Stimulated activated CD4-positive, alpha-beta T cell treated with anti-CD3 and anti-CD28 coated beads, Interleukin-2, amount 100 ng/mL, for 24 hours (primary cell): ENCODE measurements at places on chromosomes 7 and 10.

GRCh38 chr10:111142092-111142768 lies 65.4 kb downstream of the ADRA2A start:
- no peak for DNase-seq

- DNase-seq, result no peak
Observed at GRCh38 chr10:67935223-67935622, 50.8 kb downstream of the SIRT1 start.

DNA sequence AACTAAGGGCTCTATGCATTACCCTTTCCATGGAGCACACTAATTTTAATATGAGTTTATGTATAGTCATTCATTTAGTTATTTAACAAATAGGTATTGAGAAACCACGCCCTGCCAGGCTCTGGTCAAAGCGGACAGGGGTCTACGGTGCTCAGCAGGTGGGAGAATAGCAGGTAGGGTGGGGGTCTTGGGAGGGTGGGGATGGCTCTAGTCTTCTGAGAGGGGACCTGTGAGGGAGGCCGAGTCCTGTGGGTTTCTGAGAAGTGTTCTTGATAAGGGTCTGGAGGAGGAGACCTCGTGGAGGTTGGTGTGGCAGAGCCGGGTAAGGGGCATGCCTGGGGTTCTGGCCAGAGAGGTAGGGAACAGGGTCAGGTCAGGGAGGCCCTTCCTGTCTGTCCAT lies 1.1 kb downstream of the WDFY4 start:
- DNase-seq, result no peak

GRCh38 chr7:92020636-92021035 lies 80.0 kb downstream of the AKAP9 start:
- DNase-seq, result no peak

GRCh38 chr7:155831807-155832524 lies 19.7 kb upstream of the SHH start:
- DNase-seq, result no peak

DNA sequence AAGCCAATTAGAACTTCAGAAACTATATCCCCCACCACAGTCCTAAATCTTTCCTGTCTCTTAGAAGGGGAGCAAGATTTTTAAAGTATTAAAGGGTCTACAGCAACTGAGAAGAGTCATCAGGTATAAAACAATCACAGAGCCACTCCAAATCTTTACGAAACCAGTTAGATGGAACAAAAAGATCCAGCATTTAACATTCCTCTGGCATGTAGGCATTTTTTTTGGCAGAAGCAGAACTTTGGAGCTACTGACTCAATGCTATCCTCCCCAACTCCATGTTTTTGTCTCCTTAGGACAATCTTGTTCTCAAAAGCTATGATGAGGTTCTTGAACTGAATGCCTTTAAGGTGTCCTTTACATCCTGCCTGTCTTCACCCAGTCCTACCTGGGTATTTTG lies 333.3 kb downstream of the PRPF18 start:
- no peak for DNase-seq

- no peak for DNase-seq
Observed at GRCh38 chr7:132298790-132299189, 277.5 kb downstream of the PLXNA4 start.

GRCh38 chr10:96618653-96619052 lies 31.8 kb upstream of the TM9SF3 start:
- DNase-seq, result no peak

- no peak for DNase-seq
Observed at GRCh38 chr7:98293746-98294145, 12.3 kb downstream of the BRI3 start.

GRCh38 chr7:130461272-130461671 lies 20.5 kb upstream of the CEP41 start:
- DNase-seq, result no peak

- no peak for DNase-seq
Observed at GRCh38 chr7:17948526-17949238, 8.4 kb upstream of the SNX13 start.

DNA sequence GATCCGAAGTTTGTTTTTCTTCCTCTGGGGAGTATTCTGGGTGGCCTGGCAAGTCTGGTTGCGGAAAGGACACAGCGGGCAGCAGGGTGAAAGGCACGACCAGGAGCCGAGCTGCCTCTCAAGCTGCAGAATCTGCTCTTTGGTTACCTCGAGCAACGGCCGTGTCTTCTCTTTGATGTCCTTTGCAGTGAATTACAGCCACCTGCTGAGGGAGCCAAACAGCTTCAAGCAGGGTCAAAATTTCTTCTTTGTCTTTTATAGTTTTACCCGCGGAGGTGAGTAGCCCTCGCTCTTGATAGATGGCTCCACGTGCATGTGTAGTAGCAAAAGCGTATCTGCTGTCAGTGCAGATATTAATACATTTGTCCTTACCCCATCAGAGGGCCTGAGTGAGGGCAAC lies 177.3 kb upstream of the MBL2 start:
- no peak for DNase-seq

DNA sequence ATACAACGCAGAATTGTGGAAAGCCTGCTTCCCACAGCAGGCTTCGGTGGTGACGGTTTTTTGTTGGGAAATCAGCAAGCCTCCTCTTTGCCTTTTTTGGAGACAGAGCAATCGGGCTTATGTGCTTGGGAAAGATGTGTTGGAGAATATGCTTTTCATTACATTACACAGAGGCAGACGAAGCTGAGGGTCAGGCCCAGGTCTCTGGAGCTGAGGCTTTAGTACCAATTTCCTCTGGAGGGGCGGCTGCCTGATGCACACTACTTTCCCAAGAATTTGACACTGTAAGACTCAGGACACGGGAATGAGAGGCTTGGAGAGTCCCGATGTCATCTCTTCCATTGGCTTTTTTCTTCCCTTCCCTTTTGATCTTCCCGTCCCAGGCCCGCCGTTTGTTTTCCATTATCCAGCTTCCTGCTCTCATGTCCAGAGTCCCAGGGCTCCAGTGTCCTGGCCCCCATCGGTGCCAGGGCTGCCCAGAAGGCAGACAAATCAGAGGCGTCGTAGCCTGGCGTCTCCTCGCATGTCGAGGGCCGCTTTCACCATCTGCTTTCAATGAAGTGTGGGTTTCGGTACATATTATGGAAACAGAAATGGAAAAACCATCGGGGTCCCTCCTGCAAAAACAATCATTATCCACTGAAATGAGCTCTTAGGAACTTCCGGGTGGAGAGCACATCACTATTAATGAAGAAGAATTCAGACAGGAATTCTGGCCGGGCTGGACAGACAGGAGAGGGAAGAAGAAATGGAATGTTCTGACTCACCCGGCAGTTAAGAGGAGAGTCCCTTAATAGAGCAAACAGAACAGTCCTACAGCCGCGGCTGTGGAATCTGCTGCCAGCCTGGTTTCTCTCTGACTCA lies 123.0 kb upstream of the JCAD start:
- no peak for DNase-seq

DNA sequence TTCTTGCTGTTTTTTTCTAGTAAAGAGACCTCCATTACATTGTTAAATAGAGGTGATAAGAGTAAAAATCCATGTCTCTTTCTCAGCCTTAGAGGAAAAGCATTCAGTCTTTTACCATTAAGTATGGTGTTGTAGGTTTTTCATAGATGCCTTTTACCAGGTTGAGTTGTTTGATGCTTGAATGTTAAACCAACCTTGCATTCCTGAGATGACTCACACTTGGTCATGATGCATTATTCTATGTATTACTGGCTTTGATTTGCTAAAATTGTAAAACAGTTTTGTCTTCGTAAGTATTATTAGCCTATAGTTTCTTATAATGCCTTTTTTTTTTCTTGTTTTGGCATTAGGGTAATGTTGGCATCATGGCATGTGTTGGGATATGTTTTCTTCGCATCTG lies 90.0 kb downstream of the ANKRD61 start:
- no peak for DNase-seq

GRCh38 chr7:54111814-54112511 lies 430.2 kb upstream of the VSTM2A start:
- DNase-seq, result no peak

DNA sequence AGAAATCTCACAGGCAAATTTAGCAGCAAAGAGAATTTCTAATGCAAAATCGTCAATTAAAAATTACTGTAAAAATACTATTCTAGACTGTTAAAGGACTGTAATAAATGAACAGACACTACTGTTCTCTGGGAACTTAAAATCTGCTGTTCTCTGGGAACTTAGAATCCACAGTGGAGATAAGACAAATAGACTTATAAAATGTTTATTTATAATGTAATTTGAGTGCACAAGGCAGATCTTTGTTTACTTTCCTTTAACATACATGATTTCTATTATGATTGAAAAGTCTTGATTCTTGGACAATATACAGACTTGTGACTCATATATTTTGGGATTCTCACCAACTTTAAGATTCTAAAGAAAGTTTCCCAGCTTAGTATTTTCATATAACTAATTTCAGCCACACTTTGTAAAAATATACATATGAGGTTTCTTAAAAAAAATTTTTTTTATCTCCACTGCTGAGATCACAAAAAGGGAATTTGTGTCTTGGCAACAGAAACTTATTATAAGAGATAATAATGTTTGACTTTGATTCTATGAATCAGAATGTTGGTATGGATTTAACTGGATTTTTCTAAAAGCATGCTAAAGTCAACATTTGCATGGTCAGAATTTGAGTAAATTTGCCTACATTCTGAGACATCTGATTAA lies 166.3 kb upstream of the RHOBTB1 start:
- no peak for DNase-seq

DNA sequence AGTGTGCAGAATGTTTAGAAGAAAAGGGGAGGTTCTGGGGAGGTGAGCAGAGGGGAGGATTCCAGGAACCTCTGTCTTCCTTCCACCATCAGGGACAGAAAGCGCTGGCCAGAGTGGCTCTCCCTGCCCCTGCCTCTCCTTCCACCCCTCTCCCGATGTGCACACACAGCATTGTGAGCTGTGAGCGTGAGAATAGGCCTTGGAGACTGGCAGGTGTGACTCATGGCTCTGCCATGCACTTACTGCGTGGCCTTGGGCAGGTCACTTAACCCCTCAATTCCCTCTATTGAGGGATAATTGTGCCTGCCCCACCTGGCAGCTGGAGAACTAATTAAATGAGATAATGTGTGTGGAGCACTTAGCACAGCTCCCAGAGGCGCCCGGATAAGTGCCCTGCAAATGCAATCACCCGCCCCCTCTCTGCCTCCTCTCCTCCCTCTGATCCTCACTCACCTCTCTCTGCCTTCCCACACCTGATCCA lies 115.4 kb downstream of the ZMIZ1 start:
- DNase-seq, result no peak

DNA sequence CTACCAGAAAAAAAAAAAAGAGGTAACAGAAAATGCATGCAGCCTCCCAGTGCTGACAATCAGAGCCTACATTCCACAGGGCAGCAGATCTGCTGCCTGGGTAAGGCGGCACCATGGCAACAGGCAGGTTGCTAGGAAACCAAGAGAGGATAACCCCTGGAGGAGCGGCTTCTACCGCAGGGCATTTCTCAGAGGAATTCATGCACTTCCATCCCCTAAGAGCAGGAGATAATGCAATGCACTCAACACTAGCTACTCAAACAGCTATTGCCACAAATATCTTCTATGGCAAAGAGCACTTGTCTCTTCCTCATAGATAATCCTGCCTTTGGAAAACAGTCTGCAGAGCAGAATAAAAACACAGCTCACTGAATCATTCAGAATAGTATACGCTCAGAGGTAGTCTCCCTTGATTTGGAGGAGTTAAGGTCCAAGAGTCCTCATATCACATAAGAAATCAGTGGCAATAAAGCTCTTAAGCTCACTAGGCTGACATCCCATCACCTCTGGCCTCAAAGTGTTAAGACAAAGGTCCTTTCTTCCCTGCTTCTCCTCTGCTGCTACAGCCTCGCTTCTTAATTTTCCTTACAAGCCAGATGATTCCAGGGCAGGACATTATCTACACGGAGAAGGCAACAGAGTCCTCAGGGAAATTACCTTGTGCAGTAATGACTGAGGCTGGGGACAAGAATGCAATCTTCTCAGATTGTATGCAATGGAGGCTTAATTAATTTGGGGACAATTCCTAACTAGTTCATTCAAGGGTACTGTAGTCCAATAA lies 10.7 kb downstream of the PSAP start:
- peak; percentile 10 for DNase-seq

DNA sequence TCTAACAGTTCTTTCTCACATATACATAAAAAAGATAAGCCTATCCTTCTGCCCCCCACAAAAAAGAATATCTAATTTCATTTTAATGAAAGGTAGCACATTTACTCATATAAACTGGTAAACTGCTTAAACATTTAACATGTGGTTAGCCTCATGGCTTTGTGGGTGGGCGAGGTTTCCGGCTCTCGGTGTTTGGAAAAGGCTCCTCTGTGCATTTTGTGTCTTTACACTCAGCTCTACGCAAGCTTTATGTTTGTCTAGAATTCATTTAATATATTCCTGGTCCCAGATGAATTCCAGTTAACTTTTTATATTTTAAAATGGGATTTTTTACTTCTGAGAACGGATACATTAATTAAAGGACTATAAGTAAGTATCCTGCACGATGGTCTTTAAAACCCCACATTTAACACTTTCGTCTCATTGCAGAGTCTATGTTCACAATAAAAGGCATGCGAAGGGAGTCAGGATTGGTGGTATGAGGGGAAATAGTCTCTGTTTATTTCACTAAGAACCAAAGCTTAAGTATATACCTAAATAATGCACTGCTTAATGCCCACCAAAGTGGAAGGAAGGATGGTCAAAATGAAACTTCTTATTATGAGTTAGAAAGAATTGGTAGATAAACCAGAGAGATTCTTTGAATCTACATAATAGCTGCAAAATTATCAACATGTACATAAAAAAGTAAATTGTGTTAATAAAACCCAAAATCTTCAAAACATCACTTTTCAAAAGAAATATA lies 197.2 kb downstream of the CRPPA start:
- DNase-seq, result peak; percentile 20

DNA sequence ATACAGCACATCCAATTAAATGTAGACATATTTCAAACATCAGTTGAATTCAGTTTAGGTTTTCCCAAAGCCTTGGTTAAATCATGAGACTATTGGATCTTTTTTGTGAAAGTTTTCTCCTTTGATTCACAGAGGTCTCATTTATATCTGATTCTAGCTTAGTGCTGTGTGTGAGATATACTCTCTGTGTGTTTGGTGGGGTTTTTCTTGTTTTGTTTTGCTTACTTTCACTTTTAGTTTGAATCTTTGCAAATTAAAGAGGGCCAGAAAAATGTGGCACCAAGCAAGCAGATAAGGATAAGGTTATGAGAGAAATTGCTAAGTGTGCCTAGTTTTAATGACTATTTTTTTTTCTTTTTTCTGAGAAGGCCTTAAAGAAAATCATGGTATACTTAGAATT lies 12.6 kb upstream of the OR6B1 start:
- no peak for DNase-seq

GRCh38 chr10:122282253-122282671 lies 11.2 kb downstream of the BTBD16 start:
- no peak for DNase-seq
